ENCODE measurements at places on chromosomes 6 and 20.

DNA sequence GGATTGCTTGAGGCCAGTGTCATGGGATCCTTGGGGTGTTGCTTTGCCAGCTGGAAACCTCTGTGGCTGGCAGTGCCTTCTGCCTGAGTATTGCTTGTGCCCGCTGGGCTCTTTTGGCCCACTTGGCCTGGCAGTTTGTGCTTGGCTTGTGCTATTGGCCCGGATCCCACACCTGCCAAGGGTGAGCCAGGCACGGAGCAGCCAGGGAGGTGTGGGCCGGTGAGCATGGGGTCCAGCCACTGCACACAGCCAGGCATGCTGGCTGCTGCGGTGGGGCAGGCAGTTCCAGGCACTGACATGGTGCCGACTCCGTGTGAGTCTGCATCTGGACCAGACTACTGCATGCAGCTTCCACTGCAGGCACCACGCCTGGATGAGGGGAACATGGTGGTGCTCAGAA, 62.5 kb upstream of the SYNCRIP start:
- no peak for DNase-seq

DNA sequence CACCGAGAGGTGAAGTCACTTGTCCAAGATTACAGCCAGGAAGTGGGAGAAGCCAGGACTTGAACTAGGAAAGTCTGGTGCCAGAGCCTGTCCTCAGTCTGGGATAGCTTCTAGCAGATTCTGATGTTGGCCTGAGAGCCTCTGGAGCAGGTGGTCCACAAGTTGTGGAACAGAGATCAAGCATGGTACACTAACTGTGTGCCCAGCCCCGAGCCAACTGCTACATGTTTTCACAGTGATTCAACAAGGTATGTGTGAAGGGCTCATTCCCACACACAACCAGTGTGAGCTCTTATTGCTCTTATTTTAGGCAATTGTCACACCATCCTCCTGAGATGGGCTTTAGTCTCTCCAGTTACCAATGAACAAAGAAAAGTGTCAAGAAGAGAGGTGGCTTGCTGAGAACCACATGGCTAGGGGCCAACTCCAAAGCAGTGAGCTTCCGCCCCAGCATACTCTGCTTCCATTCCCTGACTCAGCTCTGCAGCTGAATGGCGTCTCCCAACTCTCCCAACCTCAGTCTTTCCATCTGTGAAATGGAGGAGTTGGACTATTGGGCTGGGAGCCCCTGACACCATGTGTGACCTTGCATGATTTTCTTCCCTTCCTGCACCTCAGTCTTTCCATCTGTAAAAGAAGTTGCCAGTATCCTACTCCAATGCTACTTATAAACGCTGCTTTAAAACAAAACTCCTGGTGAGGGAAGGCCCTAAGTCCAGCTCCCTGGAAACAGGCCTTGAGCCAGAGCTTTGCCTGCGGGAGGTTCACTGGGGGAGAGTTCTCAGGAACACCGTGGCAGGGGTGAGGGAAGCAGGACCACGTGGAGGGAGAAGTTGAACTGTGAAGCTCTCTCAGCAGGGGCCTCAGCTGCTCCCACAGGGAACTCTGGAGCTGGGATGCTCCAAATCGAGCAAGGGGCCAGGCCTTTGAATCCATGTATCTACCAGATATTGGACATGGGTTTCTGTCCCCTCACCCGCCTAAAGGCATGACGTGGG, 40.9 kb downstream of the CDH22 start:
- DNase-seq: no peak

GRCh38 chr6:113697632-113698410, 159.3 kb upstream of the MARCKS start:
- DNase-seq: no peak

DNA sequence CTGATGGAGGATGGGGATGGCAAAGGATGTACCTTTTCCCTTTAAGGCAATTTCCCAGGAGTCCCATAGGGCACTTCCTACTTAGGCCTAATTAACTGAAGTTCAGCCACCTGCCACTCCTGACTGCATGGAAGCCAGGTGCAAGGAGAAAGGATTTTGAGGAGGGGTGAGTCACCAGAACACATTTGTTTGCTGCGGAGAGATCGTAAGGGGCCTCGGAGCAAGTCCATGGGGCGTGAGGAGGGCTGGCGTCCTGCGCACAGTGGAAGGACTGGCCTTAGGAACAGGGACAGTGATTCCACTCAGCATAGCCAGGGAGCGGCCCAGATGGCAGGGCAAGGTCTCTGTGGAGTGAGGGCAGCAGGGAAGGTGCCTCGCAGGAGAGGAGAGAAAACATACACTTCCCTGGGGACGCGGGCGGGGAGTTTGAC, 11.8 kb upstream of the MAP1LC3A start:
- no peak for DNase-seq

DNA sequence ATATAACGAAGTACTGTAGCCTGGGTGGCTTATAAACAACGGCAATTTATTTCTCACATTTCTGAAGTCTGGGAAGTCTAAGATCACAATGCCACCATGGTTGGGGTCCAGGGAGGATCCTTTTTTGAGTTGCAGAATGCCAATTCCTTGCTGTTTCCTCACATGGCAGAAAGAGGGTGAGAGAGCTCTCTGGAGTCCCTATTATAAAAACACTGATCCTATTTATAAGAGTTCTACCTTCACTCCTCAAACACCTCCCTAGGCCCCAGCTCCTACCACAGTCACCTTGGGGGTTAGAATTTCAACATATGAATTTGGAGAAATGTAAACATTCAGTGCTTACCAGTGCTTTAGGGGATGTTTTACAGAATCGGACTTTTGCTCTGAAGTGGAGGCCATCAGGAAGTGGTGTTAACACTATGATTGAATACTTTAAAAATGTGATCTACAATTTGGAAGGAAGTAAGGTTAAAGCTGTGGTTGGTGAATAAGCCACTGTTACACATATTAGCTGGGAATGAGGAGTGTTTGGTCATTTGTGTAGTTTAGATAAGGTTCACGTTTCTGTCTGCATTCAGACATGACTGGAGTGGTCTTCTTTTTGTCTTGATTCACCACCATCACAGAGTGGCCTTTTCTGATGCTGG, 79.9 kb upstream of the SPTLC3 start:
- no peak for DNase-seq

GRCh38 chr6:68728159-68728979, 93.3 kb downstream of the ADGRB3 start:
- no peak for DNase-seq

GRCh38 chr6:70838907-70839285, 118.0 kb downstream of the B3GAT2 start:
- no peak for DNase-seq

GRCh38 chr6:74851596-74851995, 354.3 kb downstream of the COL12A1 start:
- no peak for DNase-seq

DNA sequence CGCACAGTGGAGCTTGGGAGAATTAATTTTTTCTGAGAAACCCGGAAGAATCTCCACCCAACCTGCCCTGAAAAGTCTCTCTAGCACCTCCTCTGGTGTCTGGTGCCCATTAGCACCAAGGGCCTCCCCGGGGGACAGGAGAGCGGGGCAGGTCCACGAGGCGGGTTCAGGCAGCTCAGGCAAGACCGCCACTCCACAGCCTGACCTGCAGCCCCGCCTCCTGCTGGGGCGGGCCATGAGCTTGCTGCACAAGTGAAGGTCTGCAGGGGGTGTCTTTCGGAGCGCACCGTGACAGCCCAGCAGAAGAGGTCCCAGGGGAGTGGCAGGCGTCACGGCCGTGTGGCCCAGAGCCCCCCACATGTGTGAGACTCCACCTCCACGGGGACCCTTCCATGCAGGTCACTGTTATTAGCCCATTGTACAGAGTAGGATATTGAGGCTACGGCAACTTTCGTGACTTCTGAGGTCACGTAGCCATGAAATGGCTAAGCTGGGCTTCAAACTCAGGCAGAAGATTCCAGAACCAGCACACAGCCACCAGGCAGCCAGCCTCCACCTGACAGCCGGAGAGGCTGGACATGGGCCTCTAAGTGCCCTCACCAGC, 63.9 kb upstream of the SLCO4A1 start:
- DNase-seq: no peak

GRCh38 chr6:165987483-165988301, 180.0 kb downstream of the TBXT start:
- DNase-seq: no peak

DNA sequence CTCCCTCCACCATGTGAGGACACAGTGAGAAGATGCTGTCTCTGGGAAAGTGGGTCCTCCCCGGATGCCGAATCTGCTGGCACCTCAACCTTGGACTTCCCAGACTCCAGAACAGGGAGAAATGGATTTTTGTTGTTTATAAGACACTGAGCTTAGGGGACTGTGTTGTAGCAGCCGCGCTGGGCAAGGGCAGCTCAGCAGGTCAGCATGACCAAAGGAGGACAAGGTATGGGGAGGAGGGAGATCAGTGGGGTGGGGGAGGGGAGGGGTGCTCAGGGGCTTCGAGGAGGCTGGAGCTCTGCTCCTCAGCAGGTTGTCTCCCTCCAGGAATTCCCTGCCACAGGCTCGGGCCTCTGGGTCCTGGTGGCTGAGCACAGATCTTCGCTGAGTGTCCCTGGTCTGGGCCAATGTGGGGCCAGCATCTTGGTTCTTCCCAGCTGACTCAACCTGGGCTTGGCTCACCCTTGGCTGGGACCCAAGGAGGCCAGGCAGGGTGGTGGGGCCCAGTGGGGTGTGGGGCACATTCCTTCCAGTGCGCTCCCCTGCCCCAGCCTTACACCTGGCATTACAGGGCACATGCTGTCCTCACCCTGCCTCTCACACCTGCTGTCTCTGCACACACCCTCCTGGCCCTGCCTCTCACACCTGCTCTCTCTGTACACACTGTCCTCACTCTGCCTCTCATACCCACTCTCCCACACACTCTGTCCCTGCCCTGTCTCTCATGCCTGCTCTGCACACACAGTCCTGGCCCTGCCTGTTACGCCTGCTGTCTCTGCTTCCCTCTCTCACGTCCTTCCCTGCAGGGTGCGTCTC, 107.3 kb downstream of the SYCP2 start:
- DNase-seq: no peak

GRCh38 chr6:127483399-127484055, 24.3 kb upstream of the KIAA0408 start:
- no peak for DNase-seq

- no peak for DNase-seq
These were observed 1.1 kb downstream of the CRIP3 start for GRCh38 chr6:43307451-43308100.

- no peak for DNase-seq
These were observed 1.2 kb downstream of the OGFR start for GRCh38 chr20:62805711-62806382.

- no peak for DNase-seq
These were observed at the start of gene PI3 for GRCh38 chr20:45174434-45175364. Gene PI3 (plus strand): TSS chr20:45174902. CDS start chr20:45174923, 21 bp downstream.

Measured in activated T-cell treated with anti-CD3 and anti-CD28 coated beads for 24 hours (primary cell).